ENCODE measurements at places on chromosomes 4 and X. TPM values are rescaled to one million over a fixed set of nuclear protein-coding genes. Genes with fewer than 3 reads are reported as not detected.

Gene EREG
- under 0.01 TPM for total RNA-seq

Gene RRH
- not detected for total RNA-seq

Gene RASL11B
- total RNA-seq: 31.7 TPM

DNA sequence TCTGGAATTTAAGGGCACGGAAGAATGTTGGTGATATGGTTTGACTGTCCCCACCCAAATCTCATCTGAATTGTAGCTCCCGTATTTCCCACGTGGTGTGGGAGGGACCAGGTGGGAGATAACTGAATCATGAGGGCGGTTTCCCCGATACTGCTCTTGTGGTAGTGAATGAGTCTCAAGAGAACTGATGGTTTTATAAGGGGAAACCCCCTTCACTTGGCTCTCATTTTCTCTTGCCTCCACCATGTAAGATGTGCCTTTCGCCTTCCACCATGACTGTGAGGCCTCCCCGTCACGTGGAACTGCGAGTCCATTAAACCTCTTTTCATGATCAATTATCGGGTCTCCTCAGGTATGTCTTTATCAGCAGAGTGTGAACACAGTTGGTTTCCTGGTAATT is 25.6 kb upstream of the DHRSX start:
- no peak for DNase-seq

DNA sequence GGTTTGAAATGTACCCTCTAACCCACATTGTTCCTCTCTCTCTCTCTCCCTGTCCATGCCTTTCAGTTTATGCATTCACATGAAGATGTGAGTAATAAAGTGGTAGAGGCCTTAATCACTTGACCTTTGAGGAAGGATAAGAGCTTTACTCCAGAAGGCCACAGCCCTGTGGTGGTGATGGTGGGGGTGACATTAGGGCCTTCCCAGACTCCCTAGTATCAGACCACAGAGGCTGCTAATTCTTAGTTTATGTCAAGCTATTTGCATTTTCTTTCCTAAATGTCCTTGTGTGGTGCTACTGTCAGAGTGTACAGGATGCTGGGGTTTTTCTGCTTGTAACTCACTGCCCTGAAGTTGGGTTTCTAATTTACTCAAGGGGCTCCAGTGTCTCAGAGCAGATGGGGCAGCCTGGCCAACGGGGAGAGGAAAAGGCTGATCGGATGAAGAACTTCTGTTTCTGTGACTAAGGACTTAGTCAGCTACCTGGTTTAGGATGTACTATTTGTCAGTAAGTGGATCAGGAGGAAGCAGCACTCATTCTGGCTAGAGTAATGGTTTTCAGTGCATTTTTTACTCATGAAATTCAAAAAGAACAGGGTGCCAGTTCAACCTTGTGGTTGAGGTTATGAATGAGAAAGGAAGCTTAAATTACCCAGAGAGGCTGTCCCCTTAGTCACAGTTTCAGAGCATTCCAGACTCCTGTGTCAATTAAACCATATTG is 509.6 kb upstream of the DIPK2B start:
- no peak for DNase-seq

DNA sequence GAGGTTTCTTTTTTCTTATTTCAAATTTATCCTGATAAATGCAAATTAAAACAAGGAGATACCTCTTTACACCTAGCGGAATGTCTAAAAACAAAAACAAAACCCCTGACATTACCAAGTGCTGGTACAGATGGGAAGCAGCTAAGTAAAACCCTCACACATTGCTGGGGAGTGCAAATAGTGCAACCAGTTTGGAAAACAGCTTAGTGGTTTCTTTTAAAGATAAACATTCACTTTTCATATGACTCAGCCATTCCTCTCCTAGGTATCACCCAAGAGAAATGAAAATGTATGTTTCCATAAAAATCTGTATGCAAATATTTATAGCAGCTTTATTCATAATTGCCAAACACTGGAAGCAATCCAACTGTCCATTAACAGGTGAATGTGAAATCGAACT is 84.1 kb upstream of the HELT start:
- DNase-seq: no peak

Data from occipital lobe (tissue), 3 donors.